ENCODE measurements at places on chromosomes 12 and 14.

GRCh38 chr14:43803076-43803689 is 703.9 kb downstream of the FSCB start:
- DNase-seq = no peak

GRCh38 chr12:43694879-43695278 is 63.7 kb downstream of the PUS7L start:
- no peak for DNase-seq

- DNase-seq = no peak
Observed at GRCh38 chr12:95851606-95852005, 7.1 kb upstream of the SNRPF start.

DNA sequence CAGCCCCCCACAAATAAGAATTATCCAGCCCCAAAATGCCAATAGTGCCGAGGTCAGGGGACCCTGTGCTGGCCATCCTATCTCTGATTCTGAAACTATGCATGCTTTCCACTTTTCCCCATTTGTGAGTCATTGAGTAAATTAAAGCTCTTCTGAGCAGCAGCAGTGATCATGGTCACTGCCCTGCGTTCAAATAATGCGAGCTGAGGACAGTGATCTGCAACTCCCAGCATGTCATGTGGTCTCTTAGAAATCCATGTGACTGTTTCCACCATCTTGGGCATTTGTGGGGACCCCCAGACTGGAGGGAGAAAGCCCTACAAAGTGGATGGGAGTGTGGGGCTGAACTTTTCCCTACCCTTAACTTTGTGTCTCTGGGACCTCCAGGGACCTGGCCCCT is 53.8 kb downstream of the C14orf132 start:
- no peak for DNase-seq

DNA sequence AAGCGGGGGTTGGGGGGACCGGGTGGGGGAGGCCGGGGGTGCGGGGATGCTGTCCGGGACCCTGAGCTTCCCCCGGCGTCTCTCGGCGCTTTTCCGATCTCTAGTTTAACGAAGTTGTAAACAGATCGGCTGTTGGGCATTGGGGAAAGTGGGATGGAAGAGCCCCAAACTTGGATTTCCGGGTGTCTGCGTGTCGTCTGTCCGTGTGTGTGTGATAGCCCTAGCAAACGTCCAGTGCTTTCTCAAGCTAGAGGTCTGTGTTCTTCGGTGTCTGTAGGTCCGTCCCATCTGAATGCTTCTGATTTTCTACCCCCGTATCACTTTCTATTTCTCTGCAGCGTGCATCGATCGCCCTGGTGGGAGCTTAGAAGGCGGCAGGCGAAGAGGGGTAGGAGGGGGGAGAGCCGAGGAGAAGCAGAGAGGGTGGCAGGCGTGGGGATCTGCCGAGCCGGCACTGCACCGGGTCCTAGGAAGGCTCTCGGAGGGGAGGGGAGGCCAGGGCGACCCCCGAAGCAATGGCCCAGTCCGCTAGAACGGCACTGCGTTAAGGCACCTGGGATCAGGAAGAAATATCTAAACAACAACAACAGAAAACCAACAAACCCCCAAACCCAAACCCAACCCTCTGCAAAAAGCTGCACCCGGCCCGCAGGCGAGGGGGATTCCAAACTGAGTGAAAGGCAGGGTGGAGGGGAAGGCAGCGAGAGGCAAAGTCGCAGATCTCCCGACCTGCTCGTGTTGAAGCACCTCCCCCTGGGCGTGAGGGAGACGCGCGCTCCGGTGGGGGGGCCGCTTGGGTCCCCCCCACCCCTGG is 1.0 kb downstream of the KCNA1 start:
- no peak for DNase-seq

- DNase-seq = no peak
Observed at GRCh38 chr12:51390891-51391282, 319 bp downstream of the GALNT6 start.

GRCh38 chr14:67933266-67933665 is 113.7 kb downstream of the RAD51B start:
- DNase-seq = no peak

GRCh38 chr12:127398016-127398710 is 868.8 kb upstream of the TMEM132C start:
- no peak for DNase-seq

DNA sequence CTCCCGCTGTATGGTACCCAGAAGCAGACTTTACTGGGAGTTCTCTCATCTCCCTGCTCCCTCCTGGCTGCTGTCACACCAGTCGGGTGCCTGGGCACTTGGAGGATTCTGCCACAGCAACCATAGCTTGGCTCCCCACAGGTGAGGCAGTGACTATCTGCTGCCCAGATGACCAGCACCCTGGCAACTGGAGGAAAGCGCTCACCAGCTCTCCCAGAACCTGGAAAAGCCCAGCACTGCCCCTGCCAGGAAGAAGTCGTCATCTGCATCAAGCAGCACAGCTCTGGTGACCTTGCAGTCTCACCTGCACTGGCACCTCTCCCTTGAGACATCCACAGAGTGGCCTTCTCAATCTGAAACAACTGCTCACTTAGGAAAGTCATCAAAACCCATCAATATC is 31.9 kb upstream of the TC2N start:
- no peak for DNase-seq

DNA sequence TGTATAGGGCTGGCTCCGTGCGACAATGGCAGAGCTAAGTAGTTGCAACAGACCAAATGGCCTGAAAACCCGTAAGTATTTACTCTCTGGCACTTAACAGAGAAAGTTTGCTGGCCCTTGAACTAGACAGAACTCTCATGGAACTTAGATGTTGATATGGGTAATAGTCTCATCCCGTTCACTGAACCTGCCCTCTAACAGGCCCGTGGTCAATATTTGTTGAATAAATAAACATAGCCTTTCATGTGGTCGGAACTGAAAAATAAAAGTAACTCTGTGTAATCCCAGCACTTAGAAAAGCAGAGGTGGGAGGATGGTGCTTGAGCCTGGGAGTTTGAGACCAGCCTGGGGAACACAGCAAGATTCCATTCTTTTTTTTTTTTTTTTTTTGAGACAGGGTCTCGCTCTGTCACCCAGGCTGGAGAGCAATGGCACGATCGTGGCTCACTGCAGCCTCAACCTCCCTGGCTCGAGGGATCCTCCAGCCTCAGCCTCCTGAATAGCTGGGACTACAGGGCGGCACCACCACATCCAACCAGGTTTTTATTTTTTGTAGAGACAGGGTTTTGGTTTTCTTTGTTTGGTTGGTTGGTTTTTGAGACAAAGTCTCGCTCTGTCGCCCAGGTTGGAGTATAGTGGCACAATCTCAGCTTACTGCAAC is 29.7 kb downstream of the KDM2B start:
- DNase-seq = no peak

GRCh38 chr12:114671443-114672411 is 12.2 kb downstream of the TBX3 start:
- no peak for DNase-seq

DNA sequence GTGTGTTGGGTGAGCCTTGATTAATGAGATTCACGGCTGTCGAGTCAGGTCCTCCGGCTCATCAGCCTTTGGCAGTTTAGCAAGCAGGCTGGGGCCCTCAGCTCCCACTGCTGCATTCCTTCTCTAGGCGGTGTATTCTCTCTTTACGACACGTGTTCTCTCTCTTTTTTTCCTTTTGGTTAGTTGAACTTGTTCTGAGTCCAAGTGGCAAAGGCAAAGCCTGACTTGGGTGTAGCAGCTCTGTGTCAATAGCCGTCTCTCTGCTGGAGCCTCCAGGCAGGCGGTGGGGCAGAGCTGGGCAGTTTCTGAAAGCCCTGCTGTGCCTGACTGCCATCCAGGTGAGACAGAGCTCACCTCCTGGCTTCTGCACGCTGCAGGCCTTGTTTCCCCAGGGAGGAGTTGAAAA is 46.6 kb downstream of the SUSD6 start:
- no peak for DNase-seq

DNA sequence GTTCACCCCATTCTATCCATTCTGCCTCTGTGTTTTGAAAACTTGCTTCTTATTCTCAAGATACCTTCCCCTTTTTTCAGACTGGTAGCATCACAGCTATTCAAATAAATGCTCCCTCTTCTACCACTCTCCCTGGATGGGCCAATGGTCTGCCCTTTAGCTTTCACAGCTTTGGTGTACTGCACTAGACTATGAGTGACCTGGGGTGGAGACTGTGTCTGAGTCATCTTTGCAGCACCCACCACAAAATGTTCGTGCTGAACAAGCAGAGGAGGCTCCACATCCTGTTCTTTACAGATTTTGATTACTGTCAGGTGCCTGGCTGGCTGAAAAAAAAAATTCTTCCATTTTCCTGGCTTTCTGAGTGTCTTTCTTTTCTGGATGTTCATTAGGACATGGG is 1104.1 kb upstream of the TMEM132C start:
- DNase-seq = no peak

DNA sequence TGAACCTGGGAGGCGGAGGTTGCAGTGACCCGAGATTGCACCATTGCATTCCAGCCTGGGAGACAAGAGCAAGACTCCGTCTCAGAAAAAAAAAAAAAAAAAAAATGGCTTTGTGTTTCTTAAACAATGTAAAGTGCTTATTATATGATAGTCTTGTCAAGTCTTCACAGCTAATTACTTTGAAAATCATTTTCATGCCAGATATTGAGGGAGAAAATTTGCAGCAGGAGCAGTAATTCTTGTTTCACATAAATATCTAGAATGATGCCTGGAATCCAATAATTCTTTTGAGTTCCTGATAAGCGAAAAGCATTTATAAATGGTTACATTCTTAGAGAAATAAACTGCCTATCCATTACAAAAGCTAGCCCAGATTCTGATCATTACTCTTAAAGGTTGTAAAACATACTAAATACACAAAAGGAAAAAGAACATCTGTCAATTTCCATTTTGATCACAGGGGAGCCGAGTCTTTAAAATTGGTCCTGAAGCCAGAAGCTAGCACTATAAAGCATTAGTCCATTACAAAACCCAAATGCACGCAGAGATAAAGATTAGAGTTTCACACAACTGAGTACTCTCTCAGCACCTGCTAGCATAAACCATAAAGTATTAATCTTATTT is 50.3 kb downstream of the IFT81 start:
- DNase-seq = no peak

GRCh38 chr14:24135834-24136683 is at the start of gene PSME1:
PSME1 (plus strand) TSS chr14:24136194; CDS start chr14:24136263, 69 bp downstream.
- DNase-seq = peak; percentile 72

DNA sequence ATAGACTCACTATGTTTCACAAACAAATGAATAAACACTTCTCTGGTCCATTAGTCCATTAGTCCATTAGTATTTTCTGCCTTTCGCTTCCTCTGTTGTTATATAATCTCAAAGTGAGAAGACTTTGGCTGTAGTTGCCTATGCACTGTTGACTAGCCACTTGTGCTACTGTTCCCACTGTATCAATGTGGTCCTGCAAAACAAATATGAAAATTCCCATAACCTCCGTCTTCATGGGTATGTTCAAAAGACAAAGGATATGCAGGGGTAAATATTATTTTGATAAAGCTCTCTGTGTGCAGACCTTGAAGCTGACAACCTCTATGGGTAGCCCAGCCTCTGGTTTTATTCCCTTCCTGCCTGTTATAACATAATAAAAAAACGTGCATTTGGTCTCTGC is 77.8 kb downstream of the DIO2 start:
- DNase-seq = no peak

- DNase-seq = peak; percentile 11
Observed at GRCh38 chr14:103819503-103820307, 27.7 kb downstream of the PPP1R13B start.

DNA sequence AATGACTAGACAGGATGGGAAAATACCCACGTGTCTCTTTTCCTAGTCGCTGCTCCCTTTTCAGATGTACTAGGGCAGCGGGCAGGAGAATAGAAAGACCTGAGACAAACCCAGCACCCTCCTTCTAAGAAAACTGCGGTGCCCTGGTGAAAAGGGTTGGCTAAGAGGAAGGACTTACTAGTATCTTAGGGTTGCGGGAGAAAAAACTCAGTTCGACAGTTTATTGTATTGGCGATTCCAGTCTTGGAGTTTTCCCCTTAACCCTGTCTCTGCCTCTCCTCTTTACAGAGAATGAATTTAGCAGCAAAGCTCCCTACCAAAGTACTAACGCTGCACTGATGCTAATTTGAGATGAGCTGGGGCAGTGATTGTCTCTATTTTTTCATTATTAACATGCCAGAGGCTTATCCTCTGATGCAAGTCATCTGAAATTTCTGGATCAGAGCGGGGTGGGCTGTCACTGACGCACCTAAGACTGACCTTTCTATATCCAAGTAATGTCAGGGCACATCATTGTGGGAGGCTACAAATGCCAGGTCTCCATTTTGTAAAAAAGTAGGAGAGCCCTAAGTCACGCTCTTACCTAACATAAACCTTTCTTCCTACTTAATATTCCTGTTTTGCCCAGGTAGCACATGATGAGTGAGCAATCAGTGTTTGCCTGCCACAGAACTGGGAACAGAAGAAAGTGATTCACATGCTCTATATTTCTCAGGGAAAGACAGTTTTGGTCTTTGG is 916 bp upstream of the PAWR start:
- DNase-seq = no peak

GRCh38 chr12:50934371-50934851 is 17.9 kb upstream of the HIGD1C start:
- no peak for DNase-seq

GRCh38 chr14:94458096-94458495 is 5.5 kb upstream of the SERPINA11 start:
- no peak for DNase-seq

- DNase-seq = no peak
Observed at GRCh38 chr12:70619471-70620152, 17.6 kb downstream of the PTPRB start.

GRCh38 chr14:54209511-54210250 is 187.1 kb upstream of the CDKN3 start:
- DNase-seq = no peak

DNA sequence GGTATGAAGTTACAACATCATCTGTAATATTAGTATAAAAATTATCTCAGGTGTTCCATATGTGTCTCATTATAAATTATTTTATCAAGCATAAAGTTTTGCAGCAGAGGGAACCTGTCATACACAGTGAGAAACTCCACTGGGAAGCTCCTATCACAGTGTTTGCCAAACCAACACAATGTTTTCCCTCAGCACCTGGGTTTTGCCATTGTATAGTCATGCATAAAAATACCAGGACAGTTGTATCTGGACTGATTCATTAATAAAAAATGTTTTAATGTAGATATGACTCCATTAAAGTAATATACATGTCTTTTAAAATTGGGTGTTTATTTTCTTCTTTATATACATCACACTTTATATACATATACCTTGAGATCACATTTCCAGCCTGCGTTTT is 56.6 kb downstream of the METTL25 start:
- DNase-seq = no peak

- no peak for DNase-seq
Observed at GRCh38 chr14:61256826-61257468, 24.2 kb downstream of the TMEM30B start.

DNA sequence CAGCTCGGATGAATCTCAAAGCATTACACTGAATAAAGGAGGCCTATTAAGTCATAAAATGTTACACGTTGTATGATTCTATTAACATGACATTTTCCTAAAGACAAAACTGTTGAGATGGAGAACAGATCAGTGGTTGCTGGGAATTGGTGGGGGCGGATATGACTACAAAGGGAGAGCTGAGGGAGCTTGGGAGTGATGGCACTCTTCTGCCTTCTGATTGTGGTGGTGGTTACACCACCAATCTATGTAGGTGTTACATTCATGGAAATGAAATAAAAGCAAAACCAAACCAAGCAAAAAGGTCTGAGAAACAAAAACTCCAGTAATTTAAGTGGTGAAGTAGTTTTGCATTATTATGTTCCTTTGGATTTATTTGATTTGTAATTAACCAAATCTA is 16.4 kb upstream of the EVL start:
- DNase-seq = no peak

- DNase-seq = no peak
Observed at GRCh38 chr14:53516261-53516774, 363.2 kb upstream of the DDHD1 start.

GRCh38 chr12:27810756-27811155 is 30.7 kb upstream of the MANSC4 start:
- DNase-seq = no peak
